Activated naive CD8-positive, alpha-beta T cell treated with anti-CD3 and anti-CD28 coated beads for 36 hours (primary cell): ENCODE measurements at places on chromosomes 12 and 14. TPM values are rescaled to one million over a fixed set of nuclear protein-coding genes. Genes with fewer than 3 reads are reported as not detected.

DNA sequence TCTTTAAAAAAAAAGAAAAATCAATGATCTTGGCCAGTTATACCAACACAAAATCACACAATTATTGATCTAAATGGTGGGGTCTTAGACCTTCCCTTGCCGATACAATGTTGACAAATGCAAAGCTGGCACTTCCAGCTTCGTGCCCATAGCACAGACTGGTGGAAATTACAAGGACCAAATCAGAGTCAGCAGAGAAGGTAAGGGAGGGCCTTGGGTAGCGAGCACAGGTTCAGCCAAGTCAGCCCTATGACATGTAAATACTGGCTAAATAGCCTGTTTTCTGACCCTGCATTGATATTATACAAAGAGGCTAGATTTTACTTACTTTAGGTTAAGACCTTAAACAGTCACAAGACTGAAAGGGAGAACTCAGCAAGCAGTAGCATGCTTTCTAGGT, 30.3 kb upstream of the WDR89 start:
- DNase-seq, result no peak

Gene GLT1D1
- 0.30 TPM for total RNA-seq

Gene IL26
- 0.21 TPM for total RNA-seq

Gene ITGA7
- 3.3 TPM for total RNA-seq
